Naive thymus-derived CD4-positive, alpha-beta T cell (primary cell): ENCODE measurements at places on chromosomes 11 and 22. TPM values are rescaled to one million over a fixed set of nuclear protein-coding genes. Genes with fewer than 3 reads are reported as not detected.
A peak's percentile ranks its signal among the peaks of the same experiment; 100 is the strongest.

DNA sequence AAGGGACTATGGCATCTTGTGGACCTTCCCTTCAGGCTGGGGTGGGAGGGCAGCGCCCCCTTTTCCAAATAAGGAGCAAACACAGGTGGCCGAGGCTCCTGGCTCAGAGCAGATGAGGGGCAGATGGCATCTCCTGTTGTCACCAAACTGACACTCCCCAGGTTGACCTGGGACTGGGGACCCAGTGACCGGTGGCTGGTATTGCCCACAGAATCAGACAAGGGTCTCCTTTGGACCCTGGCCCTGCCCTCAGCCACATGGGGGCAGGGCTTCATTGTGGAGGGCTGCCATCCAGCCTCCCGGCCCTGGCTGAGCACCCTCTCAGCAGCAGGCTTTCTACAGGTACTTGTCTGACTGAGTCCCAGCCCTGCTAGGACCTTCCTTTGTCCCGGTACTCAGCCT lies 842 bp upstream of the SIGIRR start:
- no peak for DNase-seq

DNA sequence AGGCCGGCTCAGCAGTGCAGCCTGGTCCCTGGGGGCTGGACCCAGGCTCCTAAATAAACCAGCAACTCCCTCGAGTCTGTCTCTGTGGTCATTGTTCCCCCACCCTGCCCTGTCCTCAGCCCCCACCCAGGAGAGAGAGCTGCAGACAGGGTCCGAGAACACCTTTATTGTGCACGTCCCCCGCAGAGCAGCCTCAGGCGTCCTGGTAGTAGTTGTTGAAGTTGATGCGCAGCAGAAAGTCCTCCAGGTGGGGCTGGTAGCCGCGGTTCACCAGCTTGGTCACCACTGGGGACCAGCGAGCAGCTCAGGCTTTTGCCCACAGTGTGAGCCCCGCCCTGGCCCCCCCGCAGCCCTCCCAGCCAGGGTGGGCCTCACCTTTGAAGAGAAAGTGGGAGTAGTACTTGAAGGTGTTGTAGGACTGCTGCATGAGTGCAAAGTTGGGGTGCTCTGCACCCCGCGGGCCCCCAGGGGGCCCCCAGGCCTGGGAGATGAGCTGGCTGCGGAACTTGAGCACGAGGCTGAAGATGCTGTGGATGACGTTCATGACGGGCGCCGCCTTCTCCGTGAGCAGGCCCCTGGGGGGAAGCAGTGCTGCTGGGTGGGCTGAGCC lies 16.8 kb downstream of the SELENOO start:
- DNase-seq, result no peak

Gene SPI1
- polyA plus RNA-seq, result 0.27 TPM

GRCh38 chr11:132472411-132473172 lies 1059.7 kb downstream of the OPCML start:
- no peak for DNase-seq

Gene SMIM38
- not detected for polyA plus RNA-seq

DNA sequence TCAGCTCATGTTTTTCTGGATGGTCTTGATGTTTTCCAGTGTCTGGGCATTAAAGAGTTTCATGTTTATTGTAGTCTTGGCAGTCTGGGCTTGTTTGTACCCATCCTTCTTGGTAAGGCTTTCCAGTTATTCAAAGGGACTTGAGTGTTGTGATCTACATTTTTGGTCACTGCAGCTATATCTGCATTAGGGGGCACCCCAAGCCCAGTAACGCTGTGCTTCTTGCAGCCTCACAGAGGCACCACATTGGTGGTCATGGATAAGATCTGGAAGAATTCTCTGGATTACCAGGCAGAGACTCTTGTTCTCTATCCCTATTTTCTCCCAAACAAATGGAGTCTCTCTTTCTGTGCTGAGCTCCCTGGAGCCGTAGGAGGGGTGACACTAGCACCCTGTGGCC lies 451.5 kb upstream of the FAT3 start:
- no peak for DNase-seq

Gene IGLL1
- polyA plus RNA-seq, result not detected

- no peak for DNase-seq
These were observed 174.2 kb upstream of the MPPED2 start for GRCh38 chr11:30760345-30760744.

DNA sequence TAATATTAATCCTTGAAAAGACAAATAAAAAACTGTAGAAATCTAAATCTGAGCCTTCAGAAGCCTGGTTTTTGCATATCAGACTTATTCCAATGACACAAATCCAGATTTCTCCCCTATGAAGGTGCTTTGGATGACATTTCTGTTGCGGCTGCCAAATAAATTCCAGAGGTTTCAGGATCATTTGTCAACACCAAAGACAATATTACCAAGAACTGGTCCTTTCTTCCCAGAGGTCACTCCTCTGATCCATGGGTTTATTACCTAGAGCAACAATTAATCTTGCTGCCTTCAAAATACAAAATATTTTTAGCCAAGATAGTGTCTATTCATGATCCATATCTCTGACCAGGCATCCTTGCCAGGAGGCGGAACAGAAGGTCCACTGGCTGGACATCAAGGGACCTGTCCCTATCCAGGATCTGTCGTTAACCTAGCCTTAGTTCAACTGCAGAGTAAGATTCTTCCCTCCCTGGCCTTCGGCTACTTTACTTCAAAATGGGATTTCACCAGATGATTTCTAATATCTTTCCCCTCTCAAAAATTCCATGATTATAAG lies 4.9 kb downstream of the CADM1 start:
- DNase-seq, result no peak

GRCh38 chr11:134701564-134702165 lies 289.6 kb upstream of the B3GAT1 start:
- no peak for DNase-seq

DNA sequence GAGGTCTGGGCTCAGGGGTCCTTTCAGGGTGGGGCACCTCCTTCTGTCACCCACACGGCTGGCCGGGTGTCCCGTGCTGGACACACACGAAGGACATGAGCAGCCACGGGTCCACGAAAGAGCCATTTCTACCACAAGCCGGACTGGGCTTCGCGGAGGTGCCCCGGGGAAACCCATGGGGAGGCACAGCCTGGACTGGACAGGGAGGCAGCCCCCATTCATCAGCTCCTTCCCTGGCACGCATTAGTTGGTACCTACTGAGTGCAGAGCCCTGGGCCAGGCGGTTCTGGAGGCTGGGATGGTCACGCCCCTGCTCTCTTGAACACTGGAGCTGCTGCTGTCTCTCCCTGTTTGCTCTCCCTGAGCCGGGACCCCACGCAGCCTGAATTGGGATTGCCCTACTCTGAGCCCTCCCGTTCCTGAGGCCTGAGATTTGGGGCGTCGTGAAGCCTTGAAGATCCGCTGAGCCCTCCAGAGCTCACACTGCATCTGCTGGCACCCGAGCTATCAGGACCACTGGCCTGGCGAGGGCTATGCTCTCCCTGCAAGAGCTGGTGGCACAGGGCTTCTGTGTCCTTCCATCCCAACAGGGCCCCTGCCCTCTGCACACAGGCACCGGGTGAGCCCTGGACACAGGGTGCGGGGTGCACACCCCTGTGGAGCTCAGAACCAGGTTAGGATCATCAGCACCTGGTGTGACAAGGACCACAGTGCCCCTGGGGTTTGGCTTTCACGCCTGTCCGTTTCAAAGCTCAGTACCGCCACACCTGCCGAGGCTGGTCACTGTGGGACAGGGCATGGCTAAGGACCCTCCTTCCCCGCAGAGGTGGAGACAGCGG lies 84.6 kb downstream of the MYEOV start:
- DNase-seq, result no peak

DNA sequence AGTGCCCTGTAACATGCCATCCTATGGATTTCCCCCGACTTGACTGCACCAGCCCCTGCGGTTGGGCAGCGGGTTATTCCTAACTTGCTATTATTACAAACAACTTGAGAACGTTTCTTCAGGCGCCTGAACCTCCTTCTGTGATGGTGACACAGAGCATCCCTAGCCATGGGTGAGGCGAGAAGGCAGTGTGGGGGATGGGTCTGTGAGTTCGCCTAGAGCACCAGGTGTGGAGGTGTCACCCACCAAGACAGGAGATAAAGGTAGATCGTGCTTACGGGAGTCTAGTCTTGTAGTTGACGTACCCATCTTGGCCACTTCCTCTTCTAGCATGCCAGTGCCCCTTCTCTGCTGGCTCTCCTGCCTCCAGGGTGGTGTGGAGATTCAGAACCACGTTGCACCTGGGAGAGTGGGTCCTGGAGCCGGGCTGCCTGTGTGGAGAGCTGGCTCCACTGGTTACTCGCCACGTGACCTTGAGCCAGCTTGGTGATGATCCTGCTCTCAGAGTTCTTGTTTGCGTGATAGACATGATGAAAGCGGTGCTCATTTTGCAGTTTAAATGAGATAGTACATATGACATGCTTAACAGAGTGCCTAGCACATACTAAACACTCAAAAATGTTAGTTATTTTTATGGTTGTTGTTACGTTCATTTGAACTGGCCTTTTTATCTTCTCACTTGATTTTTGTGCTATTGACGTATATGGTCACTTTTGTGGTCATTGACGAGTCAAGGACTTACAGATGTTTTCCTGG lies 37.8 kb downstream of the TBC1D22A start:
- no peak for DNase-seq

Gene TPH1
- not detected for polyA plus RNA-seq

Gene KIRREL3
- polyA plus RNA-seq, result not detected

DNA sequence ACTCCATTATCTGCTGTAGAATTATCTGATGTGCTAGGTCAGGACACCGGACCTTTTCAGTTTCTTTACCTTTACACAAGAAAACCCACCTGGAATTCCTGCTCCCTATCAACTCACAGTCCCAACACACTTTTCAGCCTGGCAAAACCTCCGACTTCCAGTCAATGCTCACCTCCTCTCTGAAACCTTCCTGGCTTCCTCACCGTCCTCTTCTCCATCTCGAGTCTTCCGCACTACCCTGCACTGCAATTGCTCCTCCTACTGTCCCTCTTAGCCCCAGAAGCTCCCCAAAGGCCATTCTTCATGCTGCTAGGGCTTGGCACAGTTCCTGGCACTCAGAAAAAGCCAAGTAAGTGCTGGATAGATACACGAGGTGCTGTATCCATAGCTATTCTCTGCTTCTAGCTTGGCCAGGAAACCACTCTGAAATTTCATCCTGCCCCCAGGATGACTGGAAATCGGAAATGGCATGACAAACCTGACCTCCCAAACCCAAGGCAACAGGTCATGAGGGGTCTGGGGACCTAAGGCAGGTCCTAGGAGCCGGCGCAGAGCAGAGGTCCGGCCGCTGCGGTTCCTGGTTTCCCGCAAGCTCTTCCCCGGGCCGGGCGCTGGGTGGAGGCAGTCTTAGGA lies 702 bp downstream of the SYN3 start:
- no peak for DNase-seq

DNA sequence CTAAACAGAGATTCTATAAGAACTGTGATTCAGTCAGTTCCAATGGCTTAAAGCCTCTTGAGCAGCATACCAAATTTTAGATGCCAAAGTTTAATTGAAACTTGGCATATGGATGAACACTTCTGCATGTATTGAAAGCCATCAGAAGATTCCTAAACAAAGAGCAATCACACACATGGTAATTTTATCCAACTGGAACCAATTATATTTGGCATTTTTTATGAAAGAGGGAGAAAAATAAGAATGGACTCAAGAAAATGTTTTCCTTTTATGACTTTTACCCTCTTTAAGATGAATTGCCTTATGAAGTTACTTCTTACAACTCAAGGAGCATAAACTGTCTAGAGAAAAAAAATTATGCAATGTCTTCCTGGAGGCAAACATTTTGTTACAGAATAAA lies 7.4 kb downstream of the TRPC6 start:
- DNase-seq, result no peak

DNA sequence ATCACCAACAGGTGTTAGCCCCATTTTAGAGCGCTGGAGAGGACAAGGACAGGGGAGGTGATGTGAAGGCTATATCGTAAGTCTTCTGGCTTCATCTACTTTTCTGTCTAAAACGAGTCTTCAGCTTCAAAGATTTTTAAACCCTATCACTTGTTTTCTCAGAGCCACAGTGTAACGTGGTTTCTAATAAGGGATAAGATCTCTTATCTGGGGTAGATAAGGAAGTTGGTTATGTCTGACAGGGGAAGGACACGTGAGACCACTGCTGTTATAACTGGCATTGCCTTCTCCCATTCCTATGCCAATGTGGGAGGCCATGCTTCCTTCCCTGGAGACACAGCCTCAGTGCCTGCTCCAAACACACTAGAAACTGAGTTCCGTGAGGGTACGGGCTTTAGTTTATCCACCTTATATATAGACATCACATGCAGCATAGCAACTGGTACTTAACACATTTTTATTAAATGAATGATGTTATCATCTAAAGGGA lies 39.3 kb downstream of the LARGE2 start:
- DNase-seq, result no peak

DNA sequence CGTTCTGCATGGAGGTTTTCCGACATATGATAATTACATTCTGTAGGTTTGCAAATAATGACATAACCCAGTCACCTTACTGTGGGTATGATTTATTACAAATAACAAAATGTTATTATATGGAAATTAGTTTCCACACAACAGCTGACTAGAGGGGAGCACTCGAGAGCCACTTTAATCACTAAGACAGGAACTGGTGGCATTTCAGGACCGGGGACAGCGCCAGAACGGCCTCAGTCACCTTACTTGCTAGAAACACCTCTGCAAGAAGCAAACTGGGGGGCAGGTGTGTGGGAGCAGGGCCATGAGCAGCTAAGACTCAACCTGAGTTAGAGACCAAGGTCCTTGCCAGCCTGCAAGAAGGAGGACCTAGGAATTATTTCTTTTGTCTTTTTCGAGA lies 199.9 kb downstream of the DSCAML1 start:
- peak; percentile 40 for DNase-seq

Gene OTOG
- polyA plus RNA-seq, result not detected

DNA sequence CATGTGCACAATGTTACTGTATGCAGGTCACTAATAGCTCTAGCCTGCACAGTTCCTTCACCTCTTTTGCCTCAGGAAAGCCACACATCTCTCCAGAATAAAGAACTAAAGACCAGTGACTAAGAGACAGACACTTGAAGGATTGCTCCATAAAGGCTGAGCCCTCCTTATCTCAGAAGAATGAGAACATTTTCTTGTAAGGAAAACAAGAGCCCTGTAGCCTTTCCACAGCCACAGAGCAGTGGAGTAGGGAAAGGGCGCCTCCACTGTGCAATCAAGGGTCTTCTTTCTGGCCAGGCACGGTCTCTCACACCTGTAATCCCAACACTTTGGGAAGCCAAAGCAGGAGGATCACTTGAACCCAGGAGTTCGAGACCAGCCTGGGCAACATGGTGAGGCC lies 202.6 kb upstream of the TMEM45B start:
- DNase-seq, result no peak

GRCh38 chr11:15288863-15289262 lies 174.1 kb downstream of the INSC start:
- DNase-seq, result no peak

DNA sequence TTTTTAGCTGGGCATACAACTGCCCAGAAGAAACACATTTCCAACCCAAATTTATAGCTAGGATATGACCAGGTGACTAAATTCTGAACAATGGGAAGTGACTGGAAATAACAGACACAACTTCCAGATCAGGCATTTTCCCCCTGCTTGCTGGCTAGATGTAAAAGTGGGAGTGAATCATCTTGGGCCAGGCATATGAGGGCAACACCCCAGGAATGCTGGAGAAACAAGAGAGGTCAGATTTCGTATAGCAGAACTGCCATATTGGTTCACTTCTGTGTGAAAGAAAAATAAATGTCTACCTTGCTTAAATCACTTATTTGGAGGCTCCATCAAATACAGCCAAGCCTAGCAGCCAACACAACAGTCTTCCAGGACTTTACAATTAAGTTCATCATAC lies 7.4 kb downstream of the ATL3 start:
- DNase-seq, result no peak
